T-helper 2 cell treated with Interferon-gamma antibody and Interleukin-4, amounts not matched to agents 5 μg/mL and 100 μg/mL, for 36 hours (primary cell): ENCODE measurements at places on chromosomes 7 and 10.

DNA sequence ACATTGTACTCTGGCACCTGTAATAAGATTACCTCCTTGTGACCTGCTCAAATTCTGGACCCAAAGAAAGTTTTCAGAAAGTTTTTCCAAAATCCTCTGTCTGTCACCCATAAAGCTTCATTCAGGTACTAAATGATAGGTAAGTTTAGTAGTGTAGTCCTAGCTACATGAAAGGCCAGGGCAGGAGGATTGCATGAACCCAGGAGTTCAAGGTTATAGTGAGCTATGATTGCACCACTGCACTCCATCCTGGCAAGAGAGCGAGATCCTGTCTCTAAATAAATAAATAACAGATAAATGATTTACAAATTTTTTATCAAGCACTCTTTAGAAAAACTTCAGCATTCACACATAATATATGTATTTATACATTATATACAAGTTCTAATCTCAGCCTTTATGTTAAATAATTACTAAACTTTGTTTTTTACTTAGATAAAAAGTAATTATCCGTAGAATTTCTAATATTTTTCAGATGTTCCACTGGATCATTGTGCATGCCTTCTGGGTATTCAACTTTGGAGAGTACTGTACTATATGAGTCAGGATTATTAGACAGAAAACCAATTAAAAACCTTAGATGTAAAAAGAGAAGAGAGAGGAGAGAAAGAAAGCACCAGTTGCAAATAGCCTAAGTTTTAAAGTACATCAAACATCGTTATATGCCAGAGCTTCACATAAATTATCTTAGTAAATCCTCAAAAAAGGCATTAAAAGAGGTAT lies 363.0 kb downstream of the LRRTM3 start:
- no peak overlapping the region for H3K4me3 ChIP-seq
- no peaks in the 10 kb centered on the region for H3K27me3 ChIP-seq
- DNase-seq = no peak

- DNase-seq = no peak
- no peaks in the 10 kb centered on the region for H3K27me3 ChIP-seq
- H3K4me1 ChIP-seq = peaks cover 30% of the 10 kb centered on the region
- no peak overlapping the region for H3K4me3 ChIP-seq
- H3K36me3 ChIP-seq = peaks cover 15% of the 10 kb centered on the region
Observed at GRCh38 chr10:49168171-49168540, 20.0 kb downstream of the TMEM273 start.

- no peaks in the 10 kb centered on the region for H3K27me3 ChIP-seq
- no peak for DNase-seq
- no peak overlapping the region for H3K4me3 ChIP-seq
- H3K27ac ChIP-seq = no peak overlapping the region
Observed at GRCh38 chr7:47704936-47705335, 123.0 kb upstream of the TNS3 start.

DNA sequence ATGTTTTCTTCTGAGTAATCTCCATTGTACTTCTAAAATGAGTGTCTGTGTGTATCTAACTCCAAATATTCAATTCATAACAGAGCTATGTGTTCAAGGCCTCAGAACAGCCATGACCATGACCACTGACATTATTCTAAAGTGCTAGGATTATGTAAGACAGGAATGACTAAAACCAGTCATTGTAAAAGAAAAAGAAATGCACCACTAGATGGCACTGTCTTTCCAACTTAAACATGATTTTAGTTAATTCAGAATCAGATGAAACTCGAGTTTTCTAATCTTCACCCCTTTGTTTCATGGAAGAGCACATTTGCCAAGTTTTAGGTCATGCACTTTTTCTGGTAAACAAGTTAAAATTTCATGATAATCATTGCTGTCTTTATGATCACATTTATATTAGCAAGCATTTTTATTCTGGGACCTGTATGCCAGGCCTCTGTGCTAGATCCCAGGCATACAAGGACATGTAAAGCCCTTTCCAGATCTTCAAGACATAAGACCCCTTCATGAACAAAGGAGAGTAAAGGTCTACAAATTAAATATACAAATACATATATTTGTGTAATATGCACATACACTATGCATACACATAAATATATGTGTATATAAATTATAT lies 26.1 kb upstream of the RSU1 start:
- DNase-seq = no peak
- no peaks in the 10 kb centered on the region for H3K36me3 ChIP-seq
- no peak overlapping the region for H3K4me3 ChIP-seq
- peaks cover 20% of the 10 kb centered on the region for H3K27me3 ChIP-seq
- H3K4me1 ChIP-seq = peaks cover 1% of the 10 kb centered on the region
- no peak overlapping the region for H3K27ac ChIP-seq

- peak overlapping the region; percentile 38 for H3K27ac ChIP-seq
- H3K27me3 ChIP-seq = no peaks in the 10 kb centered on the region
- peaks cover 32% of the 10 kb centered on the region for H3K4me1 ChIP-seq
- DNase-seq = no peak
- peak overlapping the region; percentile 28 for H3K4me3 ChIP-seq
- H3K36me3 ChIP-seq = peaks cover 52% of the 10 kb centered on the region
Observed at GRCh38 chr7:107924841-107925504, 34.0 kb downstream of the DLD start.

- no peaks in the 10 kb centered on the region for H3K27me3 ChIP-seq
- no peak for DNase-seq
- no peak overlapping the region for H3K4me3 ChIP-seq
- no peaks in the 10 kb centered on the region for H3K36me3 ChIP-seq
- no peak overlapping the region for H3K27ac ChIP-seq
- H3K4me1 ChIP-seq = no peaks in the 10 kb centered on the region
Observed at GRCh38 chr10:75723319-75723980, 292.0 kb downstream of the LRMDA start.

DNA sequence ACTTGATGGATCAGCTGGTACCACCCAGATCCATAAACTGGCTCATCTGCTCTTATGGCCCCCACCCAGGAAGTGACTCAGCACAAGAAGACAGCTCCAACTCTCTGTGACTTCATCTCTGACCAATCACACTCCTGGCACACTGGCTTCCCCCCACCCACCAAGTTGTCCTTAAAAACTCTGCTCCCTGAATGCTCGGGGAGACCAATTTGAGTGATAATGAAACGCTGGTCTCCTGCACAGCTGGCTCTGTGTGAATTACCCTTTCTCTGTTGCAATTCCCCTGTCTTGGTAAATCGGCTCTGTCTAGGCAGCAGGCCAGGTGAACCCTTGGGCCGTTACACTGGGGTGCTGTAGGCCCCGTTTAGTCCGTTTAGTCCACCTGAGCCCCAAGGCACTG lies 23.4 kb upstream of the BNIP3 start:
- no peak overlapping the region for H3K4me3 ChIP-seq
- H3K4me1 ChIP-seq = peaks cover 4% of the 10 kb centered on the region
- H3K27me3 ChIP-seq = peaks cover 14% of the 10 kb centered on the region
- no peak for DNase-seq

DNA sequence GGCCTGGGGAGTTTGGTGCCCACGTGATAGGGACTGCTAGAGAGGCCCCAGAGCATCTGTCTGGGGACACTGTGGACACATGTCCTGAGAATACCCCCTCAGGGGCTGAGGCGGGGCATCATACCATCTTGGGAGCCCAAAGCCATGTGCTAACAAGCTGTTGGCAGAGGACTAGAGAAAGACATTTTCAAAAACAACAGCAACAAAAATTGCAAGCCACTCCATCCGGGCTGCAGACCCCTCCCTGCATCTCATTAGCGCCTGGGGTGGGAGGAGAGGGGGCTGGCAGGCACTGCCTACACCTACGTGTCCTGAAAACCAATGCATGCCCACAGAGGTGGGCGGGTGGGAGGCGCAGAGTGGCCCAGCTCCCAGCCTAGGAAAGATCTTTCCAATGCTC lies 507.4 kb upstream of the PODXL start:
- peaks cover 2% of the 10 kb centered on the region for H3K27me3 ChIP-seq
- H3K36me3 ChIP-seq = no peaks in the 10 kb centered on the region
- DNase-seq = no peak
- H3K4me3 ChIP-seq = no peak overlapping the region
- no peak overlapping the region for H3K27ac ChIP-seq

GRCh38 chr10:132329565-132330485 lies 2.2 kb upstream of the LRRC27 start:
- peaks cover 49% of the 10 kb centered on the region for H3K4me1 ChIP-seq
- peak; percentile 39 for DNase-seq
- H3K36me3 ChIP-seq = peaks cover 53% of the 10 kb centered on the region
- H3K4me3 ChIP-seq = peak overlapping the region; percentile 95
- H3K27ac ChIP-seq = peak overlapping the region; percentile 89

DNA sequence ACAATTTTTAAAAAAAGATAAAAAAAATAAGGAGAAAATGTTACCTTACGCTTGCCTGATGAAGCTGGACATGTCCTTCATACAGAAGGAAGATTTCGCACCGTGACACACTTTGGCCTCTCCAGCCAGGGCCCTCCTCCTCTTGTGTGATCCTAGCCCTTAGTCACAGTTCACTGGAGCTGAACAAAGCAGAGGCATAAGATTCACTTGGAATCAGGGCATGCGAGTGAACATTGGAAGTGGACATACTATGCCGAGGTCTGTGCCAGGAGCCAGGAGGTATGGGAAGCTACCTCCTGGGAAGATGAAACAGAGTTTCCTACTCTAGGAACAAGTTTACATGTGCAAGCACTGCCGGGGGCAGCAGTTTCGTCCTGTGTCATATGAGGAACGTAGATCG lies 91.5 kb downstream of the XPNPEP1 start:
- H3K4me3 ChIP-seq = no peak overlapping the region
- DNase-seq = no peak
- H3K27me3 ChIP-seq = peaks cover 5% of the 10 kb centered on the region
- H3K27ac ChIP-seq = no peak overlapping the region

DNA sequence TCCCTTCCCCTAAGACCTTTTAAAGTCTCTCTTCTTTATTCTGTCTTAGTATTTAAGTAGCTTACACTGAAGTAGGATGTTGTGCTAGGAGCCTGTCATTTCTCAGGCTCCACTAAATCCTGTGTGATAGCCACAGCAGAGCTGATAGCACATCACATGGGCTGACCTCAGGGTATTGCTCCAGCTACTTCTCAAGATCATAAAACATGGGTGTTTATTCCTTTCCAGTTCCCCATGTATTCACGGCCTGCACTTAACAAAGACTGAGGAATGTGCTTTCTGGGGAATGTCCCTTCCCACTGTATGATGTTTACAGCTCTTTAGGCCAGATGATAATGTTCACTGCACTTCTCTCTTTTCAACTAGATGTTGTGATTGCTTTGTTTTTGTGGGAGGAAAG lies 1086.8 kb downstream of the KCNMA1 start:
- DNase-seq = no peak
- no peaks in the 10 kb centered on the region for H3K36me3 ChIP-seq
- no peak overlapping the region for H3K4me3 ChIP-seq
- no peaks in the 10 kb centered on the region for H3K4me1 ChIP-seq
- no peaks in the 10 kb centered on the region for H3K27me3 ChIP-seq
- no peak overlapping the region for H3K27ac ChIP-seq

DNA sequence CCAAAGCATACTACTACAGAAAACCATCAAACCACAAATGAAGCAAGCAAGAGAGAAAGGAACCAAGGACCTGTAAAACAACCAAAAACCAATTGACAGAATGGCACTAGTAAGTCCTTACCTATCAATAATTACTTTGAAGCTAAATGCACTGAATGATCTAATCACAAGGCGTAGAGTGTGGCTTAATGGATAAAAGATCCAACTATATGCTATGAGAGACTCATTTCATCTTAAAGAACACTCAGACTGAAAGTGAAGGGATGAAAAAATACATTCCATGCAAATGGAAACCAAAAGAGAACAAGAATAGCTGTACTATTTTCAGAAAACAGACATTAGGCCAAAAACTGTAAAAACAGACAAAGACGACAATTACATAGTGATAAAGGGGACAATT lies 70.7 kb downstream of the CRPPA start:
- H3K4me1 ChIP-seq = no peaks in the 10 kb centered on the region
- H3K36me3 ChIP-seq = no peaks in the 10 kb centered on the region
- no peak for DNase-seq
- H3K4me3 ChIP-seq = no peak overlapping the region
- no peaks in the 10 kb centered on the region for H3K27me3 ChIP-seq

DNA sequence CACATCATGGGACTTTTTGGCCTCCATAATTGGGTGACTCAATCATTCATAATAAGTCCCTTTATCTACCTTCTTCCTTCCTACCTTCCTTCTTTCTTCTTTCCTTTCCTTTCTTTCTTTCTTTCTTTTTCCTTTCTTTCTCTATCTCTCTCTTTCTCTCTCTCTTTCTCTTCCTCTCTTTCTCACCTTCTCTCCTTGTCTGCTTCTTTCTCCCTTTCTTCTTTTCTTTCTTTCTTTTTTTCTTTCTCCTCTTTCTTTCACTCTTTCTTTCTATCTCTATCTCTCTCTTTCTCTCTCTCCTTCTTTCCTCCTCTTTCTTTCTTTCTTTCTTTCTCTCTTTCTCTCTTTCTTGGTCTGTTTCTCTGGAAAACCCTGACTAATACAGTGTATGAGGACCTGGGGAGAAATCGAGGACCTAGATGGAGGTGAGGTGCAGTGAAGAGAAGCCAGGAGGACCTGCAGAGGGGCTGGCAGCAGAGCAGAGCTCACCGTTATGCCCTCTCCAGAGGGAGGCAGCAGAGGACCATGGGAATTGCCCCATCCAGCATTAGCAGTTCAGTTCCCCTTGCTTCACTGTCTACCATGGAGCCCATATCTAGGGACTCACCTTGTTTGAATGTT lies 52.7 kb upstream of the BTRC start:
- H3K4me1 ChIP-seq = peaks cover 1% of the 10 kb centered on the region
- no peak overlapping the region for H3K4me3 ChIP-seq
- DNase-seq = peak; percentile 18

GRCh38 chr7:55642266-55642665 lies 70.0 kb upstream of the VOPP1 start:
- H3K27me3 ChIP-seq = peaks cover 2% of the 10 kb centered on the region
- no peak for DNase-seq
- no peak overlapping the region for H3K4me3 ChIP-seq
- peaks cover 8% of the 10 kb centered on the region for H3K4me1 ChIP-seq

DNA sequence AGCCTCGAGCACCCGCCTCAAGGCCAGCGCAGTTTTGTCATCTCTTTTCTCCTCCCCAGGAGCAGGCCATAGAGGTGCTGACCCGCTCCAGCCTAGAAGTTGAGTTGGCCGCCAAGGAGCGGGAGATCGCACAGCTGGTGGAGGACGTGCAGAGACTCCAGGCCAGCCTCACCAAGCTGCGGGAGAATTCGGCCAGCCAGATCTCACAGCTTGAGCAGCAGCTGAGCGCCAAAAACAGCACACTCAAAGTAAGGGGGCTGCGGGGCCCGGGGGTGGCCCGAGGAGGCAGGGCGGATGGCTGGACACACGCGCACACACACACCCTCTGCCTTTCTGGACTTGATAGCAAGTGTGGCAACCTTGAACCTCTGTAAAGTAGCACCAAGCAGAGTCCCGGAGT lies 108.3 kb upstream of the SH2B2 start:
- no peaks in the 10 kb centered on the region for H3K36me3 ChIP-seq
- H3K4me3 ChIP-seq = no peak overlapping the region
- H3K27ac ChIP-seq = no peak overlapping the region
- DNase-seq = no peak

- no peak overlapping the region for H3K4me3 ChIP-seq
- no peaks in the 10 kb centered on the region for H3K36me3 ChIP-seq
- H3K27ac ChIP-seq = no peak overlapping the region
- H3K4me1 ChIP-seq = peaks cover 3% of the 10 kb centered on the region
- no peak for DNase-seq
Observed at GRCh38 chr10:71509444-71509843, 112.7 kb downstream of the CDH23 start.
